Aorta (tissue), 5 donors: ENCODE measurements at places on chromosomes 1 and 21. TPM values are rescaled to one million over a fixed set of nuclear protein-coding genes. Genes with fewer than 3 reads are reported as not detected.
A peak's percentile ranks its signal among the peaks of the same experiment; 100 is the strongest.

DNA sequence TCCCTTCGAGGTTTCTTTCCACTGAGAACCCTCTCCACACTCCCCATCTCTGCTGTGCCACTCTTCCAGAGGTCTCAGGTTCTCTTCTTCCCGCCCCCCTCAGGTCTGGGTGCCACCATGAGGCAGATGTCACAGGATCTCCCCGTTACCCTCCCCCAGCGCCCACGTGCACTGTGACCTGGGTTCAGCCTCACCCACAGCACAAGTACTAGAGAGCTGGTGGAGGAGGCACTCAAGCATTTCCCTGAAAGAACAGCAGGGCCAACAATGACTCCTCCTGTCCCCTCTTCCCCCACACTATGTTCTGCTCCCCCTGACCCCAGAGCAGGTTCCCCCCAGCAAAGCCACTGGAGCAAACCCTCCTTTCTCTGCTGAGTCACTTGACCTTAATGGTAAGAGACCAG is 14.3 kb downstream of the PLEKHA6 start:
- no peak overlapping the region for H3K4me3 ChIP-seq
- H3K27me3 ChIP-seq, result no peaks in the 10 kb centered on the region
- H3K4me1 ChIP-seq, result no peaks in the 10 kb centered on the region

CIART gene
- polyA plus RNA-seq, result 5.3 TPM

CSF3R gene
- 2.1 TPM for polyA plus RNA-seq

- DNase-seq, result no peak
- no peak overlapping the region for H3K4me3 ChIP-seq
- no peak overlapping the region for H3K27ac ChIP-seq
- H3K36me3 ChIP-seq, result no peaks in the 10 kb centered on the region
- no peaks in the 10 kb centered on the region for H3K4me1 ChIP-seq
- H3K27me3 ChIP-seq, result no peaks in the 10 kb centered on the region
Measured at GRCh38 chr21:19123525-19123924, 719.9 kb upstream of the TMPRSS15 start.

GRCh38 chr1:7046891-7047290 is 261.6 kb downstream of the CAMTA1 start:
- H3K27me3 ChIP-seq, result no peaks in the 10 kb centered on the region
- no peaks in the 10 kb centered on the region for H3K36me3 ChIP-seq
- no peak overlapping the region for H3K27ac ChIP-seq
- H3K4me1 ChIP-seq, result no peaks in the 10 kb centered on the region
- DNase-seq, result no peak

DNA sequence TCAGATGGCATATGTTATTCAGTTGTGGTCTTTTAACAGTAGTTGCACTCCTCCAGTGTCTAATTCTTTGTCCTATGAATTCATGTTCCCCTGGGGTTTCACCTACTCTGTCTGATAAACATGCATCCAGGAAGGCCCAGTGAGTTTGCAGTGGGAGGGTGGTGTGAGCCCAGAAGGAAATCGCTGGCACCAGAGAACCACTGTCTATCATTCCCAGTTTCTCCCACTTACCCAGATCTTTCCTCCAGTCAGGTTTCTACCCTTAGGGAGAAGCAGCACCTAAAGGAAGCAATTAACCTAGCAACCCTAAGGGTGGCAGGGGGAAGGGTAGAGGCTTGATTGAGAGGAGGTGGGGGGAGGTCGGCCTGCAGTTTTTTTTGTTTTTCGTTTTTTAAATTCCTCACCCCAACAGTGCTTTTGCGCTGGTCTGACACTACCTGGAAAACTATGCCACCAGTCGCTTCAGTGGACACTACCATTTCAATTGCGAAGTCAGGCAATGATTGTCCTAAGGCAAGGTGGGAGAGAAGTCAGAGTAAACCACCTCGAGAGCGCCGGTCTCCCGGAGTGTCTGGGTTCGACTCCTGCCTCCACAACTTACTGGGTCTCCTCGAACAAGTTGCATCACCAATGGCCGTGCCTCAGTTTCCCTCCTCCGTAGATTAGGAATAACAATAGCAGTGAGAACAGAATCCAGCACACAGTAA is 766 bp upstream of the SLC44A3 start:
- DNase-seq, result no peak
- H3K27me3 ChIP-seq, result no peaks in the 10 kb centered on the region
- no peak overlapping the region for H3K27ac ChIP-seq
- no peaks in the 10 kb centered on the region for H3K4me1 ChIP-seq
- peak overlapping the region; percentile 48 for H3K4me3 ChIP-seq

DNA sequence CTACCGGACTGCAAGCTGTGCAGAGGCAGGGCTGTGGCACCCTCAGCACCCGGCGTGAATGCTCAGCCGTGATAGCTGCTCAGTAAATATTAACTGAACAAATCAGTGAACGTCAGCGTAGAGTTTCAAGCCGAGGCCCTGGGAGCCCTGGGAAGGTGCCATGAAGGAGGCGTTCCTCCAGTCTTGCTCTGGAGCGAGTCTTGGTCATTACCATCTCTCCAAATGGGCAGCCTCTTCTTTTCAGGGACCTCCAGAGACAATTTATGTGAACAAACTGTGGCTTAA is 449.2 kb downstream of the CAMTA1 start:
- H3K4me1 ChIP-seq, result no peaks in the 10 kb centered on the region
- H3K4me3 ChIP-seq, result no peak overlapping the region
- no peaks in the 10 kb centered on the region for H3K27me3 ChIP-seq
- DNase-seq, result no peak

DNA sequence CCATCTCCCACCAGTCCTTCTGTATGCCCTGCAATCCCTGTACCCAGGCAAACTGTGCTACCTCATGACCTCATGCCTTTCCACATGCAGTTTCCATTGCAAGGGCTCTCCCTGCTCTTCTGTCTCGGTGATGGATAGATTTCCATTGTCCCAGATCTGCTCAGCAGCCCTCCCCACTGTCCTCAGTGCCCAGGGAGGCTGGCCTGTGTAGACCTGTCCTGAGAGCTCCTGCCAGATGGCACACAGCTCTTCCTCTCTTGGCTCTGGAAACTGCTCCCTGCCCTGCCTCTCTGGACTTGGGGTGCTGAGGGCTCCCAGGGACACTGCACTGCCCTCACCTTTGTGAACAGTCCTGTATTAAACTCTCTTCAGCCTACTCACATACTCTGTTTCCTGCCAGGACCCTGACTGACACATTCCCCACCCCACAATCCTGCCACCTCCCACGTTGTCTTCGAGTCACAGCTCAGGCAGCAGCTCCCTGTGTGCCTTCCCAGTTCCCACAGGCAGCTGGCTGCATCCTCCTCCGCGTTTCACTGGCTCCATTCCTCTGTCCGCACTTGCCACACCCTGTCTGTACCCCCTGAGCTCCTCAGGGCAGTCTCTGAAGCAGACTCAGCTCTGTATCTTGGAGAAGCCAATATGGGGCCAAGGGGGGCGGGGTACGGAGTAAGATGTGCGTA is 57.0 kb downstream of the SPATA46 start:
- no peak overlapping the region for H3K4me3 ChIP-seq
- no peaks in the 10 kb centered on the region for H3K36me3 ChIP-seq
- no peak for DNase-seq
- H3K27ac ChIP-seq, result no peak overlapping the region

GRCh38 chr1:234980645-234981396 is 147.8 kb downstream of the TOMM20 start:
- H3K4me1 ChIP-seq, result peaks cover 10% of the 10 kb centered on the region
- peak; percentile 95 for DNase-seq
- H3K27ac ChIP-seq, result peak overlapping the region; percentile 97
- no peak overlapping the region for H3K4me3 ChIP-seq

- H3K27ac ChIP-seq, result no peak overlapping the region
- no peaks in the 10 kb centered on the region for H3K36me3 ChIP-seq
- H3K4me3 ChIP-seq, result no peak overlapping the region
- H3K4me1 ChIP-seq, result no peaks in the 10 kb centered on the region
- DNase-seq, result peak; percentile 52
Measured at GRCh38 chr21:42118901-42119300, 47.8 kb downstream of the UMODL1 start.
